ENCODE measurements at places on chromosomes 1 and 21.

DNA sequence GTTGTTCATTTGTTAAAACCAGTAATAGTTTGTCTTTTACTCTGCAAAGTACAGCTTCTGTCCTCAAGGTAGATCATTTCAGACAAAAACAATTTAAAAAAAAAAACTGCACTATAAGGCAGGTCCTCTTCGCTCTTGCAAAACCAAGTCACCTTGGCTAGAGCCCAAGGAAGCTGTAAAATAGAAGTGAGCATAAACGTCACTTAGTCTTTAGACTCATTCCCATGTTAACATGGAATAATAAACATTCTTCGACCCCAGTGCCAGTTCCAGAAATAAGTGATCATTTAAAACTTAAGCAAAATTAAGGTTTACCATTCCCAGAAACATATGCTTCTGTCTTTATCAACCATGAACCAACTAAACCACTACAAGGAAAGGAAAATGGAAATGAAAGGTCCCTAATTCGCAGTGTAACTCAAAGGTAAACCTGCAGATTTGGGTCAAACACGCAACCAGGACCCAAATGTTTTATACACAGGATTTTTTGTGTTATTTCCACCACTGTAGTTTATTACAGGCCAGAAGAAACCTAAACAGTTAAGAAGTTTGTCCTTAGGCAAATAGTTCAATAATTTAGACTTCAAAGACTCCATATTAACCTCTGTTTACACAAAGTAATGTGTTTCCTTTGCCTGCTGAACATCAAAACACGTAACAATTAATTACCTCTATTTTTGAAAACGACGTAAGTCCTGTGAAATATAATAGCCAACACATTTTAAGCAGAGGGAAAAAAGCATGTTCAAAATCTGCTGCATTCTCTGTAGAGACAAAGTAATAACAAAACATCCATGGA, 54.6 kb downstream of the TGFBR3 start:
- DNase-seq: no peak

- DNase-seq: no peak
These were observed 197.2 kb downstream of the CAMTA1 start for GRCh38 chr1:6982443-6982842.

GRCh38 chr1:181430015-181430885, 53.1 kb upstream of the CACNA1E start:
- no peak for DNase-seq

- no peak for DNase-seq
These were observed 9.6 kb downstream of the RAB25 start for GRCh38 chr1:156070548-156070947.

DNA sequence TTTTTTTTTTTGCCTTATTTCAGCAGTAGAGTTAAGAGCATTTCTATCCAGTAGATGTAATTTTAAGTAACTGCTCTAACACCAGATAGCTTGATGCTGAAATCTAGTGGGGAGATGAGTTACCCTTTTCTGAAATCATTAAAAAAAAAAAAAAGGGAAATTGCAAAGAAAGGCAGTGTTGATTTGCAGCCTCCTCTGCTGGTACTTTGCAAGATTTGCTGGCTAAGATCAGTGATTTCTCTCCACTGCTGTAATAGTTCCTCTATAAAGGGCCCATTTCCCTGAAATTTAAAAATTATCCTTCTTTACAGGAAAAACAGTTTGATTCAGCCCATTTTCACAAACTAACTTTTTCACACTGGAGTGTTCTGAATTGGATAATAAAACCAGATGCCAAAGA, 120.6 kb downstream of the PTBP2 start:
- DNase-seq: no peak

DNA sequence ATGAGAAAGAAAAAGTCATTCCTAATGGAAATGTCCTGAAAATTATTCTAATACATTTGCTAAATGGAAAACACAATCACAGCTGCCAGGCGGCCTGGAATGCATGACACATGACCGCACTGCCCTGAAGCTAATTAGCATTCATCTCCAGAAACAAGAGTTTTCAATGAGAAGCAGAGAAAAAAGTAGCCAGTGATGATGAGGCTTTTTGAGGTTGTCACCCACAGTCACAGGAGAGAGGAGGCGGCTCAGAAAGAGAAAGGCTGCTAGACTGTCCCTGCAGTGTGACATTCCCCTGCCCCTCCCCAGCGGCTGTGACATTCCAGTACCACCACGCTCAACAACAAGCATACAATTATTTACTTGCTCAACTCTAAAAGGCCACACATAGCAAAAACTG, 122.9 kb upstream of the KRTAP19-8 start:
- no peak for DNase-seq

DNA sequence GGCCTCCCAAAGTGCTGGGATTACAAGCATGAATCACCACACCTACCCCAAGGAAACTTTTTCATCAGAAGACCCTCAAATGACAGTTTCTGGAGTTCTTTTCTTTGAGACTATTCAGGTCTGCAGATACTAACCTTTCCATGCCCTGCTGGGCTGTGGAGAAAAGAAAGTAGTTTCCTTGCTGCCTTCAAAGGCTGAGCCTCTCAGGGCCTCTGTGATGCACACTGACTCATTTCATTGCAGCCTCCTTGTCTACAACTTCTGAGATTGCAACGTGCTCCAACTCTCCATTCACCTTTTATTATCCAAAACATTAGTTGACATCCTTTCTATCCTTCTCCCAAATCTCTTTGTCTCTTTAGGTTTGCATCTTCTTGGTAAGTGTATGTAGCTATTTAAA, 8.8 kb upstream of the SAMSN1 start:
- no peak for DNase-seq

- DNase-seq: no peak
These were observed 27.2 kb upstream of the DMRTB1 start for GRCh38 chr1:53431805-53432565.

DNA sequence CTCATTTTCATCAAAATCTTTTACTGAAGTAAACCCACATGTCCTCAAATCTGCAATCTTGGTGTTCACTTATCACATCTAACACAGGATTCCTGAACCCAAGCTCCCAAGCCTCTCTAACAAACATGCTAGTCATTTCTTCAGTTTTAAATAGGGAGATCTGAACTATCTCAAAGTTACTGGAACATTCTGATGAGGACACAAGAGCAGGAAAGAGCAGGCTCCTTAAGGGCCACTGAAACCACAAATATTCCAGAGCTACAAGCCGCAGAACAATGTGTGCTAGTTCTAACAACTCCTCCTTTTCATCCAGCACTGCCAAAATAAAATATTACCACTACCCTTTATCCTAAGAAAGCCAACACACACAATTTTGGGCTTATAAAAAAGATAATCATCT, 38.9 kb downstream of the WARS2 start:
- DNase-seq: no peak

GRCh38 chr1:151238467-151238739, 16.1 kb upstream of the PSMD4 start:
- no peak for DNase-seq

GRCh38 chr1:115811140-115811828, 29.6 kb downstream of the NHLH2 start:
- DNase-seq: no peak

All from stimulated activated CD4-positive, alpha-beta T cell treated with anti-CD3 and anti-CD28 coated beads, TNF-alpha, amount 100 ng/mL, for 1 hour (primary cell).